Dermis microvascular lymphatic vessel endothelial cell (primary cell): ENCODE measurements at places on chromosomes 2 and 18. TPM values are rescaled to one million over a fixed set of nuclear protein-coding genes. Genes with fewer than 3 reads are reported as not detected.
A peak's percentile ranks its signal among the peaks of the same experiment; 100 is the strongest.

DNA sequence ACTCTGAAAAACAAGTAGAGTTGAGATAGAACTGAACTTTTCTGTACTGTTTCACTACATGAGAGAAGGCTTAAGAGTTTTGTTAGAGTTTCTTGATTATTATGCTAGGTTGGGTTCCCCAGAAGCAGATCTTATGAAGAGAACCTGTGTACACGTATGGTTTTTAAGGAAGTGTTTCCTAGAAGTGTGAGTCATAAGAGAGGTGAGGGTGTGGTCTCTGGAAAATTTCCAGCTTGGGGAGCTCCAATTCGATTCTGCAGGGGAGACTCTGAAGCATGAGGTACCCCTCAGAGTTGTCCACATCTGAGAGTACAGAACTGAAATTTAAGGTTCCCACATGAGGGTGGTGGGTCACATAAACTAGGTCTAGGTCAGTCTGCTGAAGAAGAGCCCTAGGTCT is 83.3 kb upstream of the MAP2 start:
- DNase-seq = no peak

The TMEM247 gene
- not detected in 2 replicates for total RNA-seq

DNA sequence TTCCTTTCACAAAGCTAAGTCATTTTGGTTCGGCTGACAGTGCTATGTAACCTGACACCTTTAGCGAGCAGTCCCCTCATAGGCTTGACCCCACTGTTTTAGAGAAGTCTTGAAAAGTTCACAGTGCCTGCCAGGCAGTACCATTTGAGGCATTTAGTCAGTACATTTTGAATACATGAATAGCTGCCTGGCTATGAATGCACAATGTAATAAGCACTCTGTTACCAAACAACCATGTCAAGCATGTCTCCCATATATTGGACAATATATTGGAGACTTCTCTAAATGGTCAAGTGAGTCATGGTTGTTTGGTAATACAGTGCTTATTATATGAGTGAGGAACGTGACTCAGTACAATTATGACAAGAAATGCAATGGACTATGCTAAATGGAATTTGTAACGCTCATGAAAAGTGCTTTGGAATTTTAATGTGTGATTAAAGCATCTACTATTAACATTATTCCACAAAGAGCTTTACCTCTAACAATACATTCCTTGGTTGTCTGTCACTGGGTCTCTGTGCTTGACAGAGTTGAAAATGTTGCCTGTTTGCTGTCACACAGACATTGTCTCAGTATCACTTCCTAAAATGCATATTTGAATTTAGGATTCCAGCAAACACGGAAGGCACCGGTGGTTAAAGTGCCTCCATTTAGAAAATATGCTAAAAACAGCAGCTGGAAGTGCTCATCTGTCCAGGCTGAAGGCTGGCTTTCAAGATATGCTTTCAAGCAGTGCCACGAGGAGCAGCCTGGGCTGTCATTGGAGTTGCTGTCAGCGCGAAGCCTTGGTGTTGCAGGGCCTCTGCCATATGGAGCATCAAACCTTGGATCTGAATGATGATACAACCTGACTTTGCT is 458.6 kb downstream of the FBXO15 start:
- DNase-seq = peak; percentile 4

The SKOR2 gene
- not detected in 2 replicates for total RNA-seq

The POTEJ gene
- total RNA-seq = 0.26 and 0.38 TPM in 2 replicates

- DNase-seq = no peak
Observed at GRCh38 chr2:175151791-175152190, 16.2 kb downstream of the ATF2 start.

GRCh38 chr2:2823061-2823753 is 492.1 kb upstream of the MYT1L start:
- no peak for DNase-seq

- no peak for DNase-seq
Observed at GRCh38 chr2:60505240-60505879, 48.1 kb downstream of the BCL11A start.

DNA sequence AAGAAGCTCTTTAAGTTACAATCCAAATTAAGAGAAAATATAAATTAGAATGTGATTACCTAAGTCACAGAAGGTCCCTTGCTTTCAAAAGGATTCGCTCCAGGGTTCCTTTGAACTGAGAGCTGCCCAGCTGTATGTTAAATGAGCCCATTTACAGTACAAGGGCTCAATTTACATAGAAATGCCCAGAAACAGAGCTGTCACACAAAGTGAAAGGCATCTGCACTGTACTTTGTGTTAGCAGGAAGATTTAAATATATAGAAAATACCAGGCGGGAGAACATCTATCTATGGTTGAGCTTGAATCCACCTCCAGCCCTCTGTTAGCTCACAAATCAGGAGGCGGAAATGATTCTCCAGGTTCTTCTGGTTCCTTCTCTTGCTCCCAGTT is 272.9 kb downstream of the PAX3 start:
- DNase-seq = no peak

DNA sequence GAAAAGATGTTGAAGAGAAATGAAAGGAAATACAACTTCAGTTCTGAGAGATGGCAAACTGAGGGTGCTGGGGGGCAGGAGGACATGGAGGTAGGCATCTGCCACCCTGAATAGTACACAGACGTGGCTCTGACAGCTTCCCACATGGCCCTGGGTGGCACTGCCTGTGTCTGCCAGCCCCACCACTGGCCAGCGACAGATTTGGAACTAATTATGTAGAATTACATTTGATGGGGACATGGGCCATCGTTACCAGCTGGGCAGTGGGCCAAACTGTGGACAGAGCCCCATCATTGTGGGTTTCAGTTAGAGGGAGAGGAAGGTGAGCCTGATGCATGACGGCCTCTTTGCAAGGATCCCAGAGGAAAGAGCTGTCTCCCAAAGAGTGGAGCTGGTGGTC is 216.0 kb upstream of the HAAO start:
- DNase-seq = no peak

- peak; percentile 79 for DNase-seq
Observed at GRCh38 chr2:188369365-188369764, 77.7 kb downstream of the GULP1 start.

The UBE2F gene
- total RNA-seq = 31.1 and 31.4 TPM in 2 replicates

- peak; percentile 60 for DNase-seq
Observed at GRCh38 chr18:48940854-48941611, 9.7 kb downstream of the SMAD7 start.

The SLC9A2 gene
- total RNA-seq = not detected in 2 replicates

The AGXT gene
- total RNA-seq = not detected in 2 replicates

DNA sequence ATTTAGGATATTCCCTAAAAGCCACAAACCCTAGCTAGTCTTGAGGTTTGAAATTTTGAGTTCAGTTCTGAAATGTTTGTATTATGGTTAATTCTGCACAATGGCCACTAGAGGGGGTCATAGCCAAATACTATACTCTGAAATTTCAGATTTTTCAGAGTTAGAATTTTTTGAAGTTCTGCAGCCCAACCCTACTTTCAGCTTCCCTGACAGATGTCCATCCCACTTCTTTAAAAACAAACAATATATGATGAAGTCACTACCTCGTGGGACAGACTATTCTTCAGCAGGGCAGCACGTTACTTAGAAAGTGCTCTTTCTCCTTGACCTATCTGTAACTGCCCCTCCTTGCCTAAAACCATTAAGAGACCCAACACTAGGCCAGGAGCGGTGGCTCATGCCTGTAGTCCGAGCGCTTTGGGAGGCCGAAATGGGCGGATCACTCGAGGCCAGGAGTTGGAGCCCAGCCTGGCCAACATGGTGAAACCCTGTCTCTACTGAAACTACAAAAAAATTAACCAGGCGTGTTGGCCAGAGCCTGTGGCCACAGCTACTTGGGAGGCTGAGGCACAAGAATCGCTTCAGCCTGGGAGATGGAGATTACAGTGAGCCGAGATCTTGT is 48.2 kb upstream of the PAPOLG start:
- DNase-seq = peak; percentile 37

DNA sequence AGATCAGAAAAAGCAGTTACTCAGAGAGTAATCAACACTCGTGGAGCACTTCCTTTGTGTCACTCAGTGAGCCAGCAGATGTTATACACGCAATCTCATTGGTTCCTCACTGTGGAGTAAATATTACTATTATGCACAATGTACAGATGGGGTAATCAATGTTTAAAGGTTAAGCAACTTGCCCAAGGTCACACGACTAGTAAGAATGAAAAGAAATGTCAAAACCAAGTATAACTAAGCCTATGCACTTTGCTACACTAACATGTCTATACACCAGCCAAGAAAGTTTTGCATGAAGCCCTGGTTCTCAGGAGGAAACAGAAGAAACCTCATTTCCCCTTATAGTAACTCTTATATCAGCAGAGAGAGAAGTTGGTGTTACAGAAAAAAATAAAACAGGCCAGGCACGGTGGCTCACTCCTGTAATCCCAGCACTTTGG is 5.4 kb downstream of the METTL21A start:
- no peak for DNase-seq

The STARD6 gene
- total RNA-seq = 0.13 and 0.26 TPM in 2 replicates

- no peak for DNase-seq
Observed at GRCh38 chr2:228728961-228729360, 542.1 kb downstream of the PID1 start.

DNA sequence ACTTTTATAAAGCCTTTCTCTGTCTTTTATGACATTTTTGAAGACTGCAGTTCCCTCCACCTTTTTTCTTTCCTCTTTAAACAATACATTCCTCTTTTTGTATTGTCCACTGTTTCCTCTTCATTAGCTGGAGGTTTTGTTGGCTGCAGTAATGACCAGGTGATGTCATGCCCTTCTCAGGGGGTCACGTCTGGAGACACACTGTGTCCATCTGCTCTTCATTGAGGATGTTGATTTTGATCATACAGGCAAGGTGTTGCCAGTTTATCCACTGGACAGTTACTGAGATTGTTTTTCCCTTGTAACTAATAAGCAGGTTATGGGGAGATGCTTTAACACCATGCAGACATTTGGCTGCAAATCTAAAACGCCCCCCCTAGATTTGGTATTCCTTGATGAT is 19.8 kb downstream of the ZNF407 start:
- DNase-seq = peak; percentile 38

- no peak for DNase-seq
Observed at GRCh38 chr18:57444301-57444759, 9.2 kb downstream of the ONECUT2 start.

DNA sequence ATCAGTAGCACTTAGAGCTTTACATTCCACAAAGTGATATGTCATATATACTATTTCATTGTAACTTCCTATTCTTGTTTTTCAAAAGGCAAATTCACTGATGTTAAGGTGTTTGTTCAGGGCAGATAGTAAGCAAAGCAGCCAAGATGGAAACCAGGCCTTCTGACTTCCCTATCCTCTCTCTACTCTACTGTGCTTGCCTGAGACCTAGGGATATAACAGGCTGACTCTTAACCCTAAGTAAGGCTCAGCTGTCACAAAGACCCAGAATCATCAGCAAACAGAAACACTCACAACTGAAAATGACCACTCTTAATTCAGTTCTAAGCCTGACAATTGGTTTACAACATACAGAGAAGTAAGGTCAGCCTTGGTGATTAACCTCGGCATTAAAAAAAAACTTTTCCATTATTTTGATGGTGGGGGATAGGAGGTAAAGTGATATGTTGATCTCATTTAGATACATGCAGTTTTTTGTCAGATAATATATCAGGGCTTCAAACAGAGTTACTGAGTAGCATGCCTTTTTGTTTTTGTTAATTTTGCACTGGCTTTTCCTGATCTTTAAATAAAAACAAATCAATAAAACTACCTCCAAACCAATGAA is 95.4 kb upstream of the CHRNA1 start:
- no peak for DNase-seq

GRCh38 chr2:119700866-119701265 is 21.9 kb downstream of the TMEM177 start:
- DNase-seq = no peak

The GDF7 gene
- 2.3 and 17.2 TPM in 2 replicates for total RNA-seq

GRCh38 chr2:10344105-10345066 is 41.7 kb downstream of the HPCAL1 start:
- no peak for DNase-seq

The PROKR1 gene
- under 0.01 TPM in 2 replicates for total RNA-seq

DNA sequence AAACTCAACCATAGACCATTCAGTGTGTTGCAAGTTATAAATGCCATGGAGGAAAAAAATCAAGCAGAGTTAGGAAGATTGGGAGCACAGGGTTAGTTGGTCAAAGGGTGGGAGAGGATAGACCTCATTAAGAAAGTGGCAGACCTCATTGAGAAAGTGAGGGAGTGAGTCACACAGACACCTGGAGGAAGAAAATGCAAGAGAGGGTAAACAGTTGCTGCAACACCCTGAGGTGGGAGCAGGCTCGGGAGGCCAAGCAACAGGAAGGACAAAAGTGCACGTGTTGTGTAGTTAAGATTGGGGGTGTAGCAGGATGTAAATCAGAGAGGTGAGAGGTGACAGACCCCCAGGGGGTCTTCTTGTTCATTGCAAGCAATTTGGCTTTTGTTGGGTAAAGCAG is 6.4 kb downstream of the IL1RL1 start:
- DNase-seq = peak; percentile 7

GRCh38 chr18:55269622-55270021 is 310.4 kb upstream of the CCDC68 start:
- no peak for DNase-seq

DNA sequence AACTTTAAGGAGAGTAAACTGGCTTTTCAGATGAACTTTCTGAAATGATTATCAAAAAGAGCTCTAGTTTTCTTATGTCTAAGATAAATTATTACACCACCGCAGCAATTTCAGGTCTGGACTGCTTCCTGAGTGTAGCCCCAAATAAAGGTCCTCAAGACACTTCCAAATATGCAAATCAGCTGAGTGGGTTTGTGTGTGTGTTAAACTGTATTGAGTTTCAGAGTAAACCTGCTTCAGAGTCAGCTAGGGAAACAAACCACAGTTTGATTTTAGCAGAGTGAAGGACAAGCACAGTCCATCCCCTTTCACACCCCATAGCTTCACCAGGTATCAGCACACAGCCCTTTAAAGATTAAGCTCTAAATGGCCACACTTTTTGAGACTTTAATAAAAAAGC is 168.7 kb downstream of the NRXN1 start:
- no peak for DNase-seq

The IL36B gene
- not detected in 2 replicates for total RNA-seq

The ALPP gene
- total RNA-seq = not detected in 2 replicates

The OSR1 gene
- 0.39 and 0.76 TPM in 2 replicates for total RNA-seq

- no peak for DNase-seq
Observed at GRCh38 chr2:143988082-143988481, 531.8 kb downstream of the ZEB2 start.

DNA sequence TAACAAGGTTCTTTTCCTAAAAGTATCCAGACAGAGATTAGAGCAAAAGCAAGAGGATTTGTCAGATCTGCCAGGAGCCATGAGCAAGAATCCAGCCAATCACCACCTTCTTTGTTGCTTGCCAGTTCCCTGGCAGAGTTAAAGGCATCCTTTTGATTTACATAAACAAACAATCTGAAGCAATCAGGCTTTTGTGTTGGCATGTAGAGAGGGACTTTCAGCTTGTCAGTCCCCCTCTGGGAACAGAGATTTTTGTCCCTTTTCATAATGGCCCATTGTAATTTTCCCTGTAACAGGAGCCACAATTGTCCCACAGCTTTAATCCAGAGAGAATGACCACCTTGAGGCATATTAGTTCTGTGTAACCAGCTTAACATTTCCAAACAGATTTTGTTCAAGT is at the start of gene ERMN:
Gene ERMN (minus strand): TSS at position 39 of the 400 bp plus-strand sequence. CDS start 182 bp downstream, outside the sequence.
- no peak for DNase-seq
